ENCODE measurements at places on chromosomes 2 and 18.
A peak's percentile ranks its signal among the peaks of the same experiment; 100 is the strongest.

GRCh38 chr2:55133467-55134315, 83.4 kb upstream of the RTN4 start:
- DNase-seq: peak; percentile 44

DNA sequence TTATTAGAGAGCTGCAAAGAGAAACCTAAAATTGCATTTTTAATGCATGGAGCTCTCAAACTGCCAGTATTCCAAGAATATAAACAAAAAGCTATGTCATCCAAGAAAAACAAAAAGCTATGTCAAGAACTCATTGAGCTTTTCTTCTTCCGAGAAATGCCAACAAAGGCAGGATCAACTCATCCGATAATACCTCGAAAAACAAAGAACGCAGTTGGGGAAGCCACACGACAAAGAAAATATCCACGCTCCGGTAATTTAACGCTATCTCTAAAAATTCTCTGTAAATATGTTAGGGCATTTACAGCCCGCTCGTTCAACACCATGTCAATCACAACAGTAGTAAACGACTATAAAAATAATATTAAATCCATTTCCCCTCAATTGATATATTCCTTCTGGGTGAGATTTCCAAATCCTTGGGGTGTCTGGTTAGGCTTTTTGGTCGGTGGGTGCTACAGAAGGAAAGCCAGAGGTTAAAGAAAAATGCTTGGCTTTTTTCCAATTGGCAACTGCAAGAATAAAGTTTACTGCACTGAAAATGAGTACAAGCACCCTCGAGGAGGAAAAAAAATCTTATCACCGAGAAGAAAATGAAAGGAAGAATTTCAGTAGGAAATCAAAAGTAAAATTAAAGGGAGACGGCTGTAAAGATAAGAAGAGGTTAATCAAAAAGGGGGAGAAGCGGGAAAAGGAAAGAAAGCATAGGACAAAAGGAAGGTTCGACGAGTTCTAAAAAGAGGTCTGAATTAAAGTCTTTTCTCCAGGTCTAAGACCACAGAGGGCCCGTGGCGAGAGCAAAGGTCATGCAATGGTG, 856 bp downstream of the TIA1 start:
- DNase-seq: no peak

- no peak for DNase-seq
Measured at GRCh38 chr2:109168716-109169115, 39.7 kb downstream of the SH3RF3 start.

DNA sequence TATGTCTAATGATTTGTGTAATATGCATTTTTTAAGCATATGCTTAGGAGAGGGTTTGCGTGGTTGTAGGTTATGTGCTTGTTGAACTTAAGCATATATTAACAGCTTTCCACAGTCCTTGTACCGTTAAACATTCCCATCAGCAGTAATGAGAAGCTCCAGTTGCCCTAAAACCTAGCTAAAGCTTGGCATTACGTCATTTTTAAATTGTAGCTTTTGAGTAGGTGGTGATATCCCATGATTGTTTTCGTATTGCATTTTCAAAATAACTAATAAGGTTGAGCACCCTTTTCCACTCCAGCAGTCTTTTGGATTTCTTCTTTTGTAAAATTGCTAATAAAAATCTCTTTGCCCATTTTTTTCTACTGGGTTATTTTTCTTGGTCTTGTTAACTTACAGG, 453.1 kb upstream of the GCFC2 start:
- DNase-seq: no peak

DNA sequence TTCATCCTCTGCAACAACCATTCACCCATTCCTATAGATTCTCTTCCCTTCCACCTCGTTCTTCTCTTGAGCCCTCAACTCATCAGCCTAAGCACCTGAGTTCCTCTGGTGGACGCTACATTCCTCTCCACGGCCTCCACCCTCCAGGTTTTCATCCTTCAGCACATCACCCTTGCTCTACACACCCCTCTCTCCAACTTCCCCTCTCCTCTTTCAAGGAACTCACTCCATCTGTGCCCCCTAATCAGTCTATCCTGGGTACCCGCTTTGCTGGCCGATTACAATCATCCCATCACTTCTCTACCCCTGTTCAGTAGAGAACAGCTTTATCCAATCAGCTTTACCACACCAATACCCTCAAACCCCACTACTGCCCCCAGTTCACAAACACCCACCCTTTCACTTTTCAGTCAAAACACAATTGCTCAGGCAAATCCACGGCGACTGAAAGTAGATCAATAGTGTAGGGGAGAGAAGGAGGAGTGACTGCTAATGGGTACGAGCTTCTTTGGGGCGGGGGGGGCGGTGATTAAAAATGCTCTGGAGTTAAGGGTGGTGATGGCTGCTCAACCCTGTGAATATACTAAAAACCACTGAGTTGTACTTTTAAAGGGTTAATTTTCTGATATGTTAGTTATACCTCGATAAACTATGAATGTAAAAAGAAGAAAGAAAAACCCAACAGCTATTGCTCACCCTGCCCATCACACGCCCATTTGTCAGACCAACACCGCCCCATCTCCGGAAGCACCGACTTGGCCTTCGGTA, 857 bp downstream of the DYM start:
- DNase-seq: no peak

- DNase-seq: no peak
Measured at GRCh38 chr2:197931661-197932312, 127.4 kb downstream of the PLCL1 start.

GRCh38 chr2:149972066-149972465, 384.5 kb upstream of the MMADHC start:
- DNase-seq: no peak

GRCh38 chr2:16561676-16562075, 104.0 kb downstream of the CYRIA start:
- DNase-seq: no peak

DNA sequence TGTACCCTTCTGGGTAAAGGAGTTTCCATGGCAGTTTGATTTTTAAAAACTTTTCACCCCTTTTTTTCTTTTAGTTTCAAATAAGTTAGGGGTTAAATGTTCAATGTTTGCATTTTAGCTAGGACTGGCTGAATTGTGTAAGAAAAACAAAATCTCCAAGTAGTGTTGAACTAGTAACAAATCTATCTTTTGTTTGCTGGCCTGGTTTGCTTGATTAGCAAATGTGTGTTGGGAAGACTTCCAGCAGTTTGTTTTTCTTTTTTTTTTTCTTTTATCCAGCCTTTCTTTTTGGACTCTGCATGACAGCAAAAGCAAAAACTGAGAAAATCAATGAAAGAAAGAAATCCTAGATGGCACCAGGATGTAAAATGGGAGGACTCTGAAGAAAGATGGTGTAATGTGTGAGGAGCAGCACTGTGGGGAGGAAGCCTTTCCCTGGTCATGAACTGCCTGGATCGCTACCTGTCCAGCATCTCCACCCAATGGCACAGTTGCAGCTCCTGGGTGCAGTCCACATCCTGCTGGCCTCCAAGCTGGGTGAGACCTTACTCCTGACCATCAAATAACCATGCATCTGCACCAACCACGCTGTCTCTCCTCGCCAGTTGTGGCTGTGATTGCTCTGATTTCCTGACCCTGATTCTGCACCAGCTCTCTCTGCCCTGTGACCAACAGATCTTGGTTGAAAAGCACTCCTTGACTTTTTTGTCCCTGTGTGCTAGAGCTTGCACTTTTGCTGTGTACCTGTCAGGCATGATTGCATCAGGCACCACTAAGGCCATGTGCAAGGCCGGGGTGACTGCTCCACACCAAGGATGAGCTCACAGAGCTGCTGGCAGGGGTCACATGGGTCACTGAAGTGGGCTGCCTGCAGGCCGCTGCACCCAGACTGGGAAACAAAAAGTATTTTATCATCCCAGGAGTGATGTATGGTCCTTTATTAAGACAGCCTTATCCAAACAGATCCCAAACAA, 71.2 kb upstream of the ZNF236 start:
- DNase-seq: no peak

DNA sequence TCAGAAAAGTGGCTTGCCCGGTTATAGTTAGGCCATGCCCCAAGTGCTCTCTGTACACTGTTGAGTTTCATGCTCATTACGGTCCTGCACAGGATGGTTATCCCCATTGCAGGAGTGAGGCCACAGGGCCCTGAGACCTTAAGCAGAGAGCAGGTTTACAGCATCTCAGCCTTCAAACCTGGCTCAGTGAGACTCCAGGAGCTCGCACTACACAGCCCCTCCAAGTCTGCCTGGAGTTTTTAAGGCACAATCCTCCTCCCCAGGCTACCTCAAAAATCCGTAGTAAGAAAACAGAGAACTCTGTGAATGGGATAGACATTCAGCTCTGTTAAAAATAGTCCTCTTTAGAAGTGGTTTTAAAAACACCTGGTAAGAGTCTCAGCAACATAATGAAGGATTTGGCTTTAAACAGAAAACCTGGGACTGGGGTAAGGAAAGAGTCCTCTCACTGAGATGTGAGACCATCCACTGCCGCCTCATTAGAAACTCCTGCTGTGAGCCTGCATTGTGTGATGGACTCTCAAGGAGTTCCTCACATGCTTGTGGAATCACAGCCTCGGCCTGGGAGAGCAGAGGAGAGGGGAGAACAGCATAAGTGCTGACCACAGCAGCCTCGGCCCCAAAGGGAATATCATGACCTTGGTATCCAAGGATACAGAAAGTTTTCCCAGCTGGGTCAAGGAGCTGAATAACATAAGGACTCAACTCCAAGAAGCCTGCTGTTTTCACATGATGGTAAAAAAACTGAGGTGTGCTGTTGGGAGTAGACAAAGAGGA, 214.8 kb downstream of the ATAD2B start:
- DNase-seq: no peak

- DNase-seq: no peak
Measured at GRCh38 chr2:184756885-184757284, 158.6 kb downstream of the ZNF804A start.

DNA sequence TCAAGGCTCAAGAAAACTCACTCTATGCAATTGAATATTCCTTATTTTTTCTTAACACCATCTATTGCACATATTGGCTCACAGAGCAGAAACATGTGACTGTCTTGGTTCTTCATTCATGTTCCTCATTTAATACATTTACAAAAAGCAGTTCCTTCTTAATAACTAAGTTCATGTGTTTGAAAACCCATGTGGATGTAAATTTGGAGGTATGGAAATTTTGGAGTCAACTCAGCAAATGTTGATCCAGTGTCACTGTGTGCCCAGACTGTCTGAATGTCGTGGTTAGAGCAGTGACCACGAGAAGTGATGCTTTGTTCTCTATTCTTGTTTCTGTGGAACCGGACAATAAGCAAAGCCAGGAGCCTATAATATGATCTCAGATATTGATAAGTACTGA, 299.1 kb downstream of the SETBP1 start:
- no peak for DNase-seq

GRCh38 chr18:21669736-21670285, 34.8 kb downstream of the ABHD3 start:
- DNase-seq: no peak

- DNase-seq: no peak
Measured at GRCh38 chr2:177254433-177255226, 9.9 kb downstream of the NFE2L2 start.

- no peak for DNase-seq
Measured at GRCh38 chr2:120446236-120447126, 100.5 kb downstream of the INHBB start.

- DNase-seq: no peak
Measured at GRCh38 chr18:62334120-62334519, 9.0 kb downstream of the TNFRSF11A start.

DNA sequence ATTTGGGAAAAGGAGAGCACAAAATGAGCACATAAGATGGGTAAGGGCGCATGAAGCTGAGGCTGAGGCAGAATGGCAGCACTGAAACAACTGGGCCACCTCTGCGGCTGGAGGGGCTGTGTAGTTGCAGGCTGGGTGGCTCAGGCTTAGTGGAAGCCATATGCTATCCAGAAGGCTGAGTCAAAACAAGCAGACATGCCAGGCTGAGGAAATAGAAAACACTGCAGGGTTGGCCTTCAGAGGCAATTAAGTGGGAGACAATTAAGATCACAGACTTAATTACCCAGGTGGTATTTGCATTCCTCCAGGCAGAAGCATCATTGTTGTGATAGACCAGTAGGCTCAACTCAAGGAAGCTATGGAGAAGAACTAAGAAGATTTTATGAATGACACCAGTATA, 11.4 kb upstream of the XPO1 start:
- no peak for DNase-seq

DNA sequence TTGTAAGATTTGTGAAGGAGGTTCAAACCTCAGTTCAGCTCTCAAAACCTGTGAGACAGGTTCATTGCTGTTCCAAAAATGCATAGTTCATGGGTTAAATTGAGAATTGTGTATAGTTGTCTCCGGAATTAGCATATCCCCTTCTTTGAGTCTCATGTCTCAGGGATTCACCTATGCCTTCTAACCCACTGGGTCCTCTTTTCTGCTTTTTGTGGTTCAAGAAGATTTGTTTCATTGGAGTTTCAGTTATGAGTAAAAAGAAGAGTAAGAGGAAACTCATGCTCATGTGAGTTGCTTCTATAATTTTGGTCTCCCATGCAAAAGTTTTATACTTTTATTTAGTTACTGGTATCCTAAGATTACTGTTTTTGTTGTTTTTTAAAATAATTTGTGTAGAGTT, 1219.8 kb upstream of the ZEB2 start:
- no peak for DNase-seq

GRCh38 chr2:57959390-57959789, 87.2 kb upstream of the VRK2 start:
- no peak for DNase-seq
